Stimulated activated CD4-positive, alpha-beta T cell treated with anti-CD3 and anti-CD28 coated beads, TNF-alpha, amount 100 ng/mL, for 1 hour (primary cell): ENCODE measurements at places on chromosomes 3 and 15.

GRCh38 chr3:59327376-59327808 is 277.6 kb upstream of the CFAP20DC start:
- DNase-seq = no peak

DNA sequence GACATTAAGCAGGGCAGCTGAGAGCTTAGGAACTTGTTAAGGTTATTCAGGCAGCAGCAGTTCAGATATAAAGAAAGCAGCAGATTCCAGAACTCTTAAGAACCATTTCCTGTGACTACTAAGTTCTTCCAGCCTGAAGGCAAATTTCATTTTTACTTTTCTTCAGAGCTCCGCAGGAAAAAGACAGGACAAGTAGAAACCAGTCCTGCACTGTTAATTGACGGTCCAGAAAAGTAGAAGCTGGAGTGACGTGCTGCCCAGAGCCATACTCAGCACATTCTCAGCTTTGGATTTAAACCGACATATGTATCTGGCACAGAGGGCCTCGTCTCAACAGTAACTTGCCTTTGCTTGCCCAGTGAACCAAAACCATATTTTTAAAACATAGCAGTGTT is 219.4 kb upstream of the STRIT1 start:
- no peak for DNase-seq

DNA sequence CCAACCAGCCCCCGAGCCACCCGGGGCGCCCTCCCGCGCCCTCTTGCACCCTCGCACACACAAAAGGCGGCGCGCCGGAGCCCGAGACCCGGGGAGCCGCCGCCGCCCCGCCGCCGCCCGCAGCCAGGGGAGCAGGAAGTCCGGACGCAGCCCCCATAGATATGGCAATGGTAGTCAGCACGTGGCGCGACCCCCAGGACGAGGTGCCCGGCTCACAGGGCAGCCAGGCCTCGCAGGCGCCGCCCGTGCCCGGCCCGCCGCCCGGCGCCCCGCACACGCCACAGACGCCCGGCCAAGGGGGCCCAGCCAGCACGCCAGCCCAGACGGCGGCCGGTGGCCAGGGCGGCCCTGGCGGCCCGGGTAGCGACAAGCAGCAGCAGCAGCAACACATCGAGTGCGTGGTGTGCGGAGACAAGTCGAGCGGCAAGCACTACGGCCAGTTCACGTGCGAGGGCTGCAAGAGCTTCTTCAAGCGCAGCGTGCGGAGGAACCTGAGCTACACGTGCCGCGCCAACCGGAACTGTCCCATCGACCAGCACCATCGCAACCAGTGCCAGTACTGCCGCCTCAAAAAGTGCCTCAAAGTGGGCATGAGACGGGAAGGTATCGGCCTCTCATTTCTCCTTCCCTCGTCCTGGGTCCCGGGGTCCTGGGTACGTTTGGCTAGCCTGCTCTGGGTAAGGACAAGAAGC is 1.6 kb downstream of the NR2F2 start:
- no peak for DNase-seq

DNA sequence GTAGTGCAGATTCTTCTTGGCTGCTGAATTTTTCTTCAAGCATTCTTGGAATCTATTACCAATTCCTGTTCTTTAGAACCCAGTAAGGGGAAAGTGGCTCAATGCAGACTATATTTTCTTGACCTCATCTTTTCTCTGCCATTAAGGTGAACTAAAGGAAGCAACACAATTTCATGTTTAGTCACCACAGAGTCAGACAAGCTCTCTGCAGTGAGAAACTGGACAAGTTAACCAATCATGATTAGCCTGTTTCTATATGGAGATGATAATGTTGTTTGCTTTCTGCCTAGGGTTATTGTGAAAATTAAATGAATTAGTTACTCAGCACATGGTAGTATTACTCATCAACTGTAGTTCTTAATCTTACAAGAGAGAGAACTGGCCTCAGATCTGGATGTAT is 1075.1 kb downstream of the AGBL1 start:
- DNase-seq = no peak

DNA sequence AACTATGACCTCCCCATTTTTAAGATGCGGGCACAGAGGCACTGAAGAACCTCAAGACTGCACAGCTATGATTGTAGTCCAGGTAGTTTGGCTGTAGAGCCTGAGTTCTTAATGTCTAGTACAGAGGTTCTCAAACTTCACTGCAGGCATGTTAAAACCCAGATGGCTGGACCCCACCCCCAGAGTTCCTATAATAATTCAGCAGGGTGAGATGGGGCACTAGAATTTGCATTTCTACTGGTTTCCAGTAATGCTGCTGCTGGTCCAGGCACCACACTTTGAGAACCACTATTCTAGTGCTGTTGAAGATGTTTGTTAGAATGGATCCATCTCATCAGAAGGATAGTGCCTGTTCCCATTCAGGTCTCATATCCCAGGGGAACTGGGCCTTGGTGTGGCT is 274.9 kb downstream of the ABHD5 start:
- DNase-seq = no peak

DNA sequence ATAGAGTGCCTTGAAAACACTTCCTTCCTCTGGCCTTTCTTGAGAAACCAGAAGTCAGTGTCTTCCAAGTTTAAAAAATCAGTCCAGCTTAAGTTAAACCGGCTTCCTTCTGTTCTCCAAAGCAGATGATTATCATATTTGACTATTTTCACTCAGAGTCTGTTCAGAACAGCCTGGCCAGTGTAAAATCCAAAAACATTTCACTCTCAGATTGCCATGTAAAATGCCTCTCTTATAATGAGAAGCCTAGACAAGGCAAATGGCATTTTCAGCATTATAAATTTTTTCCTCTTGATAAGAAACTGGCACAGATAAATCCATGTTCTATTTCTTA is 193.5 kb downstream of the TNIK start:
- no peak for DNase-seq

DNA sequence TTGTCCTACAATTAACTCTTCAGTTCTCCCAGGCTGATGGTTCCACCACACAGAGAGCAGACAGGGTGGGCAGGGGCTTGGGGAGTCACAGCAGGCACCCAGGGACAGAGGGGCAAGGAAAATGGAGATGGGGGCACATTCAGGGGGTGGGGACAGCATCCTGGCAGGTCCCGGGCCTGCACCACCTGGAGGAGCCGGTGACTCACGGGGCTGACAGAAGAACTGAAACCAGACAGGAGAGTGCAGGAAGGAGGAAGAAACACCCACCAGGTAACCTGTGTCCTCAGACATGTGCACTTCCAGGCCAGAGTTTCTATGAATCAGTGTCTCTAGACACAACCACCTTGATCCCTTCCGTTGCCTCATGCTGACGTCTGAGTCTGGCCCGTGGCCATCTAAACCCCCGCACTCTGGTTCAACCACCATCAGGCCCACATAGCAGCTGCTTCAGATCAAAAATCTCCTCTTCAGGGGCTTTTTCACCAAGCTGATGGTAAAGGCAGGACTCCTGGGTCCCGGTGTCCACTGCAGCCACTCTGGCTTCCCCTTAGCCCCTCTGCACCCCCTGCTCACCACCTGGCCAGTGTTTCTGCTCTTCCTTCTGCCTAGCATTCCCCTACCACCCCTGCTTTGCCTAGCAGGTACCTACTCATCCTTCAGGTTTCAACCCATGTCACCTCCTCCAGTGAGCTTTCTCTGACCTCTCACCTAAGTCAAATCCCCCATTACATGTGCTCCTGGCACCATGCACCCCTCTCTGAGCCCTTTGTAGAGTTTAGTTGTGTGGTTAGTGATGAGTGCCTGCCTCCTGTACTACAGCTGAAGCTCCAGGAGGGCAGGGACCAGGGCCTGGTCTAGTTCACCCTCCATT is 16.5 kb upstream of the CYP11A1 start:
- peak; percentile 56 for DNase-seq

DNA sequence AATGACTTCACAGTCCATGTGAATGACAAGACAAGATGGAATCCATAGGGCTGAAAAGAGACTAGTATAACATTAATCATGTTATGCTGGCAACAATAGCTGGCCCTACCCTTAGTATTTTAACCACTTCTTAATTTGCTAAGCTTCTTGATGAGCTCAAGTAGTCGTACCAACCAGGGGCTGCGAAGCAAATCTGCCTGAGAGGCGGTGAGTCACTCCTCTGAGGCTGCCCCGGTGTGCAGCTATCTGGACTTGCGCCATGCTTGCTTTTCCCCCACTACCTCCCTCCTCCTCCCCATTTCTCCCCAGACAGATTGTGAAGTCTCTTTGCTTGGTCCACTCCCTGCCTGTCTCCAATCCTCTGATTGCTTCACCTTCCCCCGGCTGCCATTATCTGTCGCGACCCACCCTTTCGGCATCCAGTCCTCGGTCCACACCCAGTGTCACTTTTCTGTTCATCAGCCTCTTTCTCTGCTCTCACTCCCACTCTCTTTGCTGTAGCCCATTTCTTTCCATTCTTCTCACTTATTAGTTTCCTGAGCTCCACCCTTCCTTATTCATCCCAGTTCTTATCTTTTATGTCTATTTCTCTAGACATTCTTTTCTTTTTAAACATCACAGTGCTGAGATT is 42.7 kb downstream of the DUT start:
- DNase-seq = no peak
